ENCODE measurements at places on chromosomes 5 and 9.

- DNase-seq, result no peak
Measured at GRCh38 chr5:177271113-177271512, 32.4 kb downstream of the RAB24 start.

GRCh38 chr9:29422438-29422837 is 1849.2 kb upstream of the C9orf72 start:
- no peak for DNase-seq

DNA sequence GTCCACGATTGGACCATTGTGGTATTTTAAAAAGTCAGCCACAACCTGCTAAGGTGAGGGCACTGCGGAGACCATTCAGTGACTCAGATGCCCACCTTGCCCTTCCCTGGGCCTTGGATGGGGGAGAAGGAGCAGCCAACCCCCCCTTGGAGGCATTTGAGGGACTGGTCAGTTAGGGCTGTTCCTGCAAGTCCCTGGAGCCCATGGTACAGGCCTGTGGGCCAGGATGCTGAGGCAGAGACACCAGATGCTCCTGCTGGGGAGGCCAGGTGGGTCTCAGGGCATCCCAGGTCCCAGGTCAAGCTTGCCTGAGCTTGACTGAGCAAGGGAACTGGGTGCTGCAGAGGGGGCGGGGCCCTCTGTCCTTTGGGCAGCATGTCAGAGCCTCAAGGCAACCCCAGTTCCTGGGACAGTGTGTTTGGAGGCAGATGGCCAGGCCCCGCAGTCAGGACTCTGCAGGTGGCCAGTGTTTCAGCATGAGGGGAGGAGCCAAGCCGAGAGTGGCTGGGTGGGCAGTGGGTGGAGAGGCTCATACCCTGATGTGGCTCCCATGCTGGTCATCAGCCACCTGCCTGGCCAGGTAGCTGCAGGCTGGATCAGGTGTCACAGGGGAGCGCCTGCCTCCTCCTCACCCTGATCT is 27.5 kb downstream of the SLC6A3 start:
- no peak for DNase-seq

DNA sequence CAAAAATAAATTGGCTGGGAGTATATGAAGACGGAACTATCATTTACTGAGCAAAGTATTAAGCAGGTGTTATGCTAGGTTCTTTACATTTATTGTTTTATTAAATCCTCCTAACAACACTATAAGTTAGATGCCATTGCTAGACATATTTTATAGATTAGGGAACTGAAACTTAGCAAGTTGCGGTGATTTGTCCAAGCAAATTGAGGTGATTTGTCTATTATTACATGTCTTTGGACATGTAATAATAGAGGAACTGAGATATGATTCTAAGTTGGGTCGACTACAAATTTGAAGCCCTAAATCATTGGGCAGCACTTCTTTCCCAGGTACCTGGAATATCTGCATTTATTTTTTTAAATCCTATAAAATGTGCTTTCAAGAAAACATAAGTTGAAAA is 429.9 kb downstream of the GABRG2 start:
- DNase-seq, result no peak

GRCh38 chr5:169071-169727 is 22.1 kb upstream of the LRRC14B start:
- DNase-seq, result no peak

GRCh38 chr9:99116003-99116411 is 11.1 kb downstream of the TGFBR1 start:
- DNase-seq, result no peak

DNA sequence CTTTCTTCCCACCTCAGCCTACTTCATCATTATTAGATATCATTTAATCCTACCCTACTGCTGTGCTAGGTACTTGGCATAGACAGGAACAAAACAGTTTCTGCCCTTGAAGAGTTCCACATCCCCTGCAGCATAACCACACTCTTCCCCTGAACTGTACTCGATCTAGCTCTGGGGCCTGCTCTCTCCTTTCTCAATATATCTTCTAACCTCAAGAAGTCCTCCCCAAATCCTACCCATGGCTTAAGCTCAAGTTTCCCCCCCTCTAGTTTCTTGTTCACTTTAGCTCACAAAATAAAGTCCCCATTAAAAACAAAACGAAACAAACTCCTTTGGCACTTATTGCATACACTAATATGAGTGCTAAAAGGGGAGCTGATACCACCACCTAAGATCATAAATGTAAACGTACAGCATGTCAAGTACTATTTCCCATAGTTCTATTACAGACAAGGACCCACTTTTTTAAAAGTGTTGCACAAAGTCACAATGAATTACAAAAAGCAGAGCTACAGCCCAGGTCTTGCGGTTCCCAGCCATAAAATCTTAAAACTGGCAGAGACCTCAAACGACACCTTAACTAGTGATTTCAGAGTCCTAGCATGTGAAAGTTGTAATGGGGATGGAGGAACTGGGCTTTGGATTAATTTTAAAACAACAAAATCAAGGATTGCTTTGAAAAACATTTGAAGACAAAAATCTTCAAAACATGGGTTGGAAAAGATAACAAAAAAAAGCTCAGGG is 80.7 kb downstream of the PTPDC1 start:
- no peak for DNase-seq

GRCh38 chr5:67058998-67059743 is 137.4 kb downstream of the CD180 start:
- DNase-seq, result no peak

GRCh38 chr9:21016701-21017491 is 14.5 kb downstream of the HACD4 start:
- DNase-seq, result no peak

DNA sequence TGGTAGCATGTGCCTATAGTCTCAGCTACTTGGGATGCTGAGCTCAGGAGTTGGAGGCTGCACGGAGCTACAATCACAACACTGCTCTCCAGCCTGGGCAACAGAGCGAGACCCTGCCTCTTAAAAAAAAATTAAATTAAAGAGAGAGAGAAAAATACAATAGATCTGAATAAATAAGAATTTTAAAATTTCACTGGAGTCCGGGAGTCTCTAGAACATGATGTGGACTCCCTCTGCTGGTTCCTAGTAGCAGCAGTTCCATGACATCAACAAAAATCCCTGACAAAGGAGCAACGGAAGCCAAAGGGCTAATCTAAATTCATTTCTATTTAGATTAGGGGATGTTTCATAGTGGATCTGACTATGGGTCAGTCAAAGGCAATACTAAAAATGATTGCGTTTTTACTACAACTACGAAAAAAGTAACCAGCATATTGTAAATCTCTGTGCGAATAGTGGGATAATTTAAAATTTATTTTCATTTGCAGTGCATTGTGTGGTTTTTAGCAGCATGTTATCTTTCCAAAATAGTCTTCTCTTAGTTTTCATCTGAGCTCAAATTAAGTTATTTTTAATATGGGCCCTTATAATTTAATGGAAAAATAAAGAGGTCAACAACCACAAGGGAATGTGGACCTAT is 6.7 kb downstream of the INIP start:
- no peak for DNase-seq

DNA sequence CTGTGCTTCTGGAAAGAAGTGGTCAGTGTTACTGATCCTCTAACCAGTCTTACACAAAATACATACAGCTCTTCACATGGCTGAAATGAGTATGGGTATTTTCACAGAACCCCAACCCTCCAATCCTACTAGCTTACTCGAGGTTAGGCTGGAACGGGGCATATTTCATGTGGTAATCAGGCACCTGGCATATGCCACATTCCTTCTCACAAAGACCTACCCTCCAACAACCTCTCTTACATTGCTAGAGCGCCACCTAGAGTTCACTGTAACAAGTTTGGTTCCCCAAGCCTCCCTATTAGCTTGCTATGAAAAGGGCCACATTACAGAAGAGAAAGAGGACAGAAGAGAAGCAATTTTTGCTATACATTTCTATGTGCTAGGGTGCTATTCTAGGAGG is 597.3 kb downstream of the PRELID2 start:
- DNase-seq, result no peak

DNA sequence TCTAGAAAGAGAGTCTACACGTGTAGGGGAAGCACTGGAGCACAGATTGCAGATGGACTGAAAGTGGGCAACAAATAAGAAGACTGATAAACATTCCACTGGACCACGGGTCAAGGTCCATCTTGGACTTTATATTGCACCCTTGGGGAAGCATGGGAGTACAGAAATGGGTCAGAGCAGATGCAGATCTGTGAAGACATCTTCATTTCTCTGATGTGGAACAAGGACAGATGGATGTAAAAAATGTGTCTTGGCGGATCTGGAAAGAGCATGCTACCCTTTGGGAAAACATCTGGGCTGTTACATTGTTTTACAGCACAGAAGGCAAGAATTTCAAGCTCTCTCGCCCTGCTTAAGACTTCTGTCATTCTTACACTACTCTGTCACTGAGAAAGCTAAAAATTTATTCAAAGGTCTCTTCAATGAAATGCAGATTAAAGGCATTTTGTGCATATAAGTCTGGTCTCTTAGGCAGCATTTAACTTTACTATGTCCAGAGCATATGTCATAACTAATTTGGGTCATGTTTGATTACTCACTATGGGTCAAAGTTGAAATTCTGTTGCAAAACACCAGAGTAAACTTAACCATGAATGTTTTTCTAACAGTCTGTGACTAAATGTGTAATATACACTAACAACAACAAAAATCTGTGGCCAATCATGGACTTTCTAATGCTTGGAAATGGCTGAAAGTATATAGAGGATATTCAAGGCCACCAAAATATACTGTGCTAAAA is 756.4 kb upstream of the DMAC1 start:
- no peak for DNase-seq

DNA sequence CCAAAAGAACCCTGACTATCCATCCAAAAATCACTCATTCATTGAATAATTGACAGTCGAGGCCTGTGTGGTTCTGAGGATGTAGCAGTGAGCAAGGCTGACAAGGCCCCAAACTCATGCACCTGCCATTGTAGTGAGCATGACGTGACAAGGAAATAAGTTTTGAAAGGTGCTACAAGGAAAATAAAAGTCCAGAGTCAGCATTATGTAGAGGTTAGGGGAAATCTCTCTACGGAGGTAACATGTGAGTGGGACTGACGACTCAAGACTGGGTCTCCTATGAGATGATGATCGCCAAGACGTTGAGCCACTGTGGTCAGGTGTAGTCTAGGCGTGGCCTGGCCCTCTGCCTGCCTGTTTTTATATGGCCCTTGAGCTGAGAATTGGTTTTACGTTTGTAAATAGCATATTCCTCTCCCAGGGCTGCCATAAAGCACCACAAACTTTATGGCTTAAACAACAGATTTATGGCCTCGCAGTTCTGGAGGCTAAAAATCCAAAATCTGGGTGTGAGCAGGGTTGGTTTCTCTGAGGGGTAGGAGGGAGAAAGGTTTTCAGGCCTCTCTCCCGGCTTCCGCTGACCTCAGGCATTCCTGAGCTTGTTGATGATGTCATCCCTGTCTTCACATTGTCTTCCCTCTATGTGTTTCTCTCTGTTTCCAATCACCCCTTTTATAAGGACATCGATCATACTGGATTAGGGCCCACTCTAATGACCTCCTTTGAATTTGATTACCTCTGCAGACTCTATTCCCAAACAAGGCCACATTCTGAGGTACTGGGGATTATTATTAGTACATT is 206.4 kb upstream of the EGFLAM start:
- DNase-seq, result no peak

GRCh38 chr9:129197978-129198318 is 19.9 kb upstream of the IER5L start:
- no peak for DNase-seq

GRCh38 chr5:143051244-143052058 is 281.3 kb downstream of the ARHGAP26 start:
- no peak for DNase-seq

DNA sequence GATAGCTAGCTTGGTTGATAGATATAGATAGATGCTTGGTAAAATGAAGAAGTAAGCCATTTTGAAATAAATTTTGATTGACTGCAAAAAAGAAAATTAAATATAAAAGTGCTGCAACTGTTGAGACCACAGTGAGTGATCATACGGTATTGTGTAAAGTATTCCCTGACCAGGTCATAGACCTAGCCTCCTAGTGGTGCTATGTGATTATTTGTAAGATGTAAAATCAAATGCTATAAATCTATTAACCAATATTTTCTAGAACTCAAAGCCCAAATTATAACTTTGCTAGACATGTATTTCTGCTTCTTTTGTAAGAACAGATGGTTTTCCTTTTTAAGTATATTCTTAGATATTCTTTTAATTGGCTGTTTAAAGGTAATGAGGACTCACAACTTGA is 480.2 kb upstream of the PTPRD start:
- DNase-seq, result no peak

GRCh38 chr5:68711293-68712200 is 382.3 kb upstream of the SLC30A5 start:
- DNase-seq, result no peak

DNA sequence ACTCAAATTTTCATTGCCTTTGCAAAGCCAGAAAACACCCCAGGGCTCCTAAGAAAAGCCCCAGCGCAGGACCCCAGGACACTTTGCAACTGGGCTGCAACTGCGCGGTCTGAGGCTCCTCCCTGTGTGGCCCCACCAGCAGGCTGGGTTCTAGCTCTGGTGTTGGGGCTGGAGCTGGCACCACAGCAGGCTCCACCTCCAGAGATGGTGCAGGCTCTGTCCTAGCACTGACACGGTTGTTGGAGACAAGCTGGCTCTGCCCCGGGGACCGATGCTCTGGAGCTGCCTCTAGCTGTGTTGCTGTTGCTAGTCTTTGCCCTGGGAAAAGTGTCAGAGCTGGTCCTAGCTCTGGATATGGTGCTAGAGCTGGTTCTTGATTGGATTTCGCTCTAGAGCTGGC is 13.6 kb downstream of the LCN10 start:
- DNase-seq, result no peak

- no peak for DNase-seq
Measured at GRCh38 chr9:83537331-83538171, 650 bp downstream of the FRMD3 start.

- DNase-seq, result no peak
Measured at GRCh38 chr5:93789173-93790067, 48.0 kb upstream of the POU5F2 start.

- no peak for DNase-seq
Measured at GRCh38 chr9:92635760-92636159, 34.2 kb downstream of the IPPK start.

GRCh38 chr5:1167361-1167727 is 34.1 kb upstream of the SLC6A19 start:
- no peak for DNase-seq

- DNase-seq, result no peak
Measured at GRCh38 chr5:36691696-36692371, 85.4 kb downstream of the SLC1A3 start.

- DNase-seq, result no peak
Measured at GRCh38 chr9:16866587-16866986, 3.9 kb downstream of the BNC2 start.

- no peak for DNase-seq
Measured at GRCh38 chr9:127445851-127446712, 5.1 kb downstream of the RPL12 start.

Measured in stimulated activated CD8-positive, alpha-beta memory T cell treated with anti-CD3 and anti-CD28 coated beads, Interleukin-4, amount 100 ng/mL, for 1 hour (primary cell).